ENCODE measurements at places on chromosomes 7 and 10.
A peak's percentile ranks its signal among the peaks of the same experiment; 100 is the strongest.

DNA sequence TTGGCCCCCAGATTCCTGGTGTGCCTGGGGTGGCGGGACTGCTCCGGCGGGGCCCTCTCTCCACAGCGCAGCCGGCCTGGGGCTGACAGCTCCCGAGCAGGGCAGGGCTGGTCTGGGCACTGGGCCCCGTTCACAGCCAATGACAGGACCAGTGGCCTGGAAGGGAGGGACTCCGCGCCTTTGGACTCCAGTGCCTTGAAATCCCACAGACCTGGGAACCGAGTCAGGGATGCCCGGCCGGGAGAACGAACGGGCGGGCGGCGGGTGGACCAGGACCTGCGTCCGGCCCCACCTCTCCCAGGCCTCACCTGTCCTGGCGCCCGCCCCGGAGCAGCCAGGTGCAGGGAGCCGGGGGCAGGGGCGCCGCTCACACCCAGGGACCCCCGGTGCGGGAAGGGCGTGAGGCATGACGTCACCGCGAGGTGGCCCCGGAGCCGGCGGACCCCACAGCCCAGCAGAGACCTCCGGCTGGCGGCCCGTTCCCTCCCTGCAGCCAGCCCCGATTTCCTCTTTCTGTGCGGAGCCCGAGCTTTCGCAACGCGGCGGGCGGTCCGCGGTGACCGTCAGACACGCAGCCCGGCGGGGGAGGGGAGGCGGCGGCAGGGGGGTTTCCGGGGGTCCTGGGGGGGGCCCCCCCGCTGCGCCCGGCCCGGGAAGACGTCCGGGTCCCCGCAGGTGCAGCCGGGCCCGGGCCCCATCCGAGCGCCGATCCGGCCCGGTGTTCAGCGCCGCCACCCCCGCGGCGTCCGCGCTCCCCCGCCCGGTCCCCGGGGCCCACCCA lies 743 bp downstream of the ADAP1 start:
- no peak for DNase-seq

- no peak for DNase-seq
These were observed 303.7 kb downstream of the CCDC3 start for GRCh38 chr10:12697764-12698163.

- DNase-seq: peak; percentile 37
These were observed 4.4 kb upstream of the PPP2R2D start for GRCh38 chr10:131896403-131896802.

GRCh38 chr10:86124734-86125133 lies 241.9 kb downstream of the GRID1 start:
- no peak for DNase-seq

DNA sequence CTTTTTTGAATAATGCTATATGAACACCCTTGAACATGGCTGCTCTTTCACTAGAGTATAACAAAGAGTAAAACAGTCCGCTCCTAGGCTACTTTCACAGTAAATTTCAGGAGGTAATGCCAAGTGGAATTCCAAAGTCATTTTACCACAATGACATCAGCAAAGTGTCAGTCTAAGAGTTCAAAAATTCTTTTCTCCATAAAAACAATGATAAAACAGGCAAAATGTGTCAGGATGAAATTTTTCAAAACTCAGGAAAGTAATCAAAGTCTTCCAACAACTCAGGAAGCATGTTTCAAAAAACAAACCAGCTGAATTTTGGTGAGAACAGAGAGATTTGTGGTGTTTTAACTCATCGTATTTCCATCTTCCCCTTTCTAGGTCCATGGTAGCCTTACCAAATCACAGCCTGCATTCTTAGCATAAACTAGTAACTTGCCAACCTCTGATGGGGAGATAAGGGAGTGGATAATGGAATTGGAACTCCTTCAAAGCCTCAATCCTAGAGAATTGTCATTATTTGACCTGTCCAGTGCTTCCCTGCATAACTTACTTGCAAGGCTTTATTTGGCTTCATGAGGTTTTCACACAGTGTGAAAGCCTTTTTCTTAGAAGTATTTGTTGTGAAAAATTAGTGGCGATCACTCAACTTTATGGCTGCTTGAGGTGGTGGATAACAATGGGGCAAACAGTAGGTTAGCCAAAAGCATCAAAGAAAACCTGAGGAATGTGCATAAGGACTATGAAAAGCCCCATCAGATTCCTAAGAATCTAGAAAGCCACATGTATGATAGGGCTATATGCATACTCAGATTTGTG lies 302.7 kb downstream of the HDAC9 start:
- DNase-seq: no peak

- DNase-seq: no peak
These were observed 113.5 kb downstream of the LARP4B start for GRCh38 chr10:818010-818409.

GRCh38 chr7:151051108-151051507 lies 2.8 kb downstream of the ASIC3 start:
- DNase-seq: peak; percentile 52

DNA sequence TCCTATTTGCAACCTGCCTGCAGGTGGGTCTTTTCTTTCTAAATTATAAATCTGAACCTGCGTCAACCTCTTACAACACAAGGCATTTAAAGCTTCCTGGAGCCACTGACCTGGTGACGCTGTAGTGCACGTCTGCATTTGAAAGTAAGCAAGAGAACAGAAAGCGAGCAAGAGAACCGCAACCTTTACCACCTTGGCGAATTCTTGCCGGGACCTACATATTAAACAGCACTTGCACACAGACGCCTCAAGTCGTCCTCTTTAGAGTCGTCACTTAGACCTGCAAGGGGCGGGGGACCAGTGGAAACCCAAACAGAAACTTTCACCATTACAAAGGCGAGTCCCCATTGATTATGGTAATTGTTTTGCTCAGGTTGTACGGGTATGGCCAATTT lies 9.5 kb downstream of the GLI3 start:
- DNase-seq: no peak

DNA sequence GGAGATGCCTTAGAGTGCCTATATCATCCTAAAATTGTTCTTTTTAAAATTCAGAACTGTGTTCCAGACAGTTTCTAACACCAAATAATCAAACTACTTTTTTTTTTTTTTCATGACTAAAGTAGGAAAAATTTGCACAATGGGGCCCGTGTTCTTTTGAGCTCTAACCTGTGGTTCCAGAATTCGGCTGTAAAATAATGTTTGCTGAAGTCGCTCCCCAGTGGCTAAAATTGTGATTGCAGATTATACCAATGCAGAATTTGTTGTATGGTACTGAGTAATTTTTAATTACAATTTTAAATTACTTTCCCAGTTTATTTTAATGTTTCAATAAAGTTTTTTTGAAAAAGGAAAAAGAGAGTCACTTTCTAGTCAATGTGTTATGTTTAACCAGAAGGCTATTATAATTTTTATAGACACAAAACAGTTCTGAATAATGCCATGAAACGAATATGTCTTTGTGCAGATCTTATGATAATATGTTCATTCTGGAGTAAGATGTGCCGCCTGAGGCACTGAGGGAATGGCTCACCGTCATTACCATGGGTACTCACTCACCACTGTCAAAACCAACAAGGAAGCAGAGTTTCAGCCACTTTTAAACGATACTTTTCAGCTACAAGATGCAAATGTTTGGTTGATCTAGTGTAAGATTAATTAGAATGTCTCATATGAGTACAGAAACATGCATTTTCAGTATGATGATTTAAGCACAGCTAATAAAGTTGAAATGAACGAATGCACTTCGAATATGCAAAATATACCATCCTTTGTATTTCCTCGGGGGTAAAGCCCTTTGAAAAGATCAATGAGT lies 173.6 kb downstream of the PRKCQ start:
- DNase-seq: peak; percentile 12

GRCh38 chr10:56318816-56319215 lies 42.2 kb downstream of the ZWINT start:
- DNase-seq: no peak

- no peak for DNase-seq
These were observed 117.2 kb downstream of the UBE2H start for GRCh38 chr7:129835569-129835968.

- DNase-seq: no peak
These were observed 2.8 kb upstream of the HIBADH start for GRCh38 chr7:27665531-27665930.

GRCh38 chr7:131562941-131563340 lies 6.5 kb upstream of the PODXL start:
- DNase-seq: no peak

DNA sequence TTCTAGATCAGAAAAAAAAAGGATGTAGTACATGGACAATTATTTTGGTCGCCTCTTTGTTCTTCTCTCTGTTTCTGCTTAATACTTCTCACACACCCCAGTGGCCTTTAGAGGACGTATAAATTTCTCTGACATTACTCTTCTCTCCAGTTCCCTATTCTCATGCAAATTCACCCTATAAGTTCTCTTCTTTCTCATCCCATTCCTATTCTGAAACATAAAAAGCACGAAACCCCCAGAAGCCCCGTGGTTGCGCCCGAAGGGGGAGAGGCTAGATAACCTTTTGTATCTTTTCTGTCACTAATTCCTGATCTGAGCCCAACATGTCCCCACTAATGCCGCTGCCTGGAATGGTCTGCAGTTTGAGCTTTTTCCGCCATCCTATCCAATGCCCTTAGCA lies 136.9 kb downstream of the SKIDA1 start:
- no peak for DNase-seq

- no peak for DNase-seq
These were observed 219.5 kb upstream of the PHYHIPL start for GRCh38 chr10:58956926-58957325.

GRCh38 chr10:60170250-60170649 lies 219.4 kb downstream of the ANK3 start:
- no peak for DNase-seq

- DNase-seq: no peak
These were observed 336.7 kb upstream of the MBL2 start for GRCh38 chr10:53109320-53109719.

GRCh38 chr7:87038993-87039690 lies 20.3 kb downstream of the ELAPOR2 start:
- no peak for DNase-seq

- DNase-seq: no peak
These were observed 116.7 kb upstream of the ZMIZ1 start for GRCh38 chr10:78952030-78952429.
